ENCODE measurements at places on chromosomes 12 and 14.

DNA sequence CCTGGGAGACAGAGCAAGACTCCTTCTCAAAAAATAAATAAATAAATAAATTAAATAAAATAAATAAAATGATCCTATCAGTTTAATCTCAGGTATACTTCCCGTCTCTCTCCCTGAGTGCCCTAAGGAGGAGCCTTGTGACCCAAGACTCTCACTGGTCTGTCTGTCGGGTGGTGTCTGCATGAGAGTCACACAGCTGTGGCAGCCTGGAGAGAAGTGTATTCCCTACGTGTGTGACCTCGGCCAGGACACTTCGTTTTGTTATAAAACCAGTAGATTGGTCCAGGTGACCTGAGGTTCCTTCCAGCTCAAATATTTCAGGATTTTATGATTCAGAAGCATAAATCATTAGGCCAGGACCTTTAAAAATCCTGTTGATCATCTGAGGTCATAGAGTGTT lies 4.8 kb downstream of the SYNE3 start:
- no peak for DNase-seq

DNA sequence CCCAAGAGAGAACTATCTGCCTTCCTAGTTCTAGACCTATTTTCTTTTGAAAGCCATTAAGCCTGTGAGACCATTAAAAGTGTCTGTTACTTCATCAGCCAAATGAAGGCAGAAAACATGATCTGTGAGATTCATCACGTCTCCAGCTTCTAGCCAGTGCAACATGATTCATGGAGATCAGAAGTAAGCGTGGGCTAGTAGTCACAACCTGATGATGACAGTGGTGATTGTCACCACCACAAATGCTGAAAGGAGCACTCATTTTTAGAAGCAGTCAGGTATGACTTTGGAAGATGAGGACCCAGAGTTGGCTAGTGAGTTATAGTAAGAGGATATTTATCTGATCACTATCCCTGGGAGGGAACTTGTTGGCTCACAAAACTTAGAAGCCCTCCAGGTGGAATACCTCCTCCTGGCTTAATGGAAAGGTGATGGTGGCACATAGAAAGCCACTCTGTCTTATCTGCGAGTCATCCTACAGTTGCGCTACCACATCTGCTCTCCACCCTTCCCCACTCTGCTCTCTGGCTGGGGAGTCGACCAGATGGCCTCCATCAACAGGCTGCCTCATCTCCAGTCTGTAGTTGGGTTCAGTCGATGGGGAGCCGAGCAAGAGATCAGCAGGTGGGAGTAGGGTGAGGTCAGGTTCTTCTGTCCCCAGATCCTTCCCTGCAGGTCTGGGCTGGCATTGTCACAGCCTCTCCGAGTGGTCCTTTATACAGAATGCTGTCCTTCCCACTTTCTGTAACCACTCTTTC lies 317.6 kb upstream of the FKBP4 start:
- DNase-seq = no peak

GRCh38 chr12:63752283-63752682 lies 27.4 kb upstream of the RXYLT1 start:
- DNase-seq = no peak

GRCh38 chr12:92503029-92503931 lies 199.5 kb upstream of the PLEKHG7 start:
- no peak for DNase-seq

GRCh38 chr12:58247633-58248032 lies 306.3 kb downstream of the ATP23 start:
- DNase-seq = no peak

DNA sequence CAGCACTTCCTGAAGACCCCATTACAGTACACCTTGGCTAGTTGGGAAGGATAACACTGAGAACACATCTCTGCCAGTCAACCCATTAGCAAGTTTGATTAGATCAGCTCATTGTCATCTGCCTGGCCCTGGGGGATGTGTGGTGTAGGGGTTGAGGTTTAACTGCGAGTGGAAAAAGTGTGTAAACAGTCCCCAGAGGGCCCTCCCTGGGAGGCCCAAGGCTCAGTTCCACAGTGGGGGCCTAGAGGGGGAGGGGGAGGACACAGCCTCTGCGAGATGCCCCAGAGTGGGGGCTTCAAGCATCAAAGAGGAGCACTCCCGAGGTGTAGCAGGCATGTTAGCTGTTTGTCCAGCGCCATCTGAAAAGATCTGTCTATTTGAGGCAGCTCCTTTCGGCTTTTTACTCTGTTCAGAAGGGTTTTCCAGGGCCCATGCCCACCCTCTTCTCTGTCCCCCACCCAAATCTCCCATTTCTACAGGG lies 344 bp downstream of the LPAR5 start:
- DNase-seq = no peak

- peak; percentile 50 for DNase-seq
Measured at GRCh38 chr12:53623548-53624385, 2.4 kb downstream of the ATF7 start.

GRCh38 chr14:92153581-92153980 lies 31.8 kb downstream of the CPSF2 start:
- DNase-seq = no peak

DNA sequence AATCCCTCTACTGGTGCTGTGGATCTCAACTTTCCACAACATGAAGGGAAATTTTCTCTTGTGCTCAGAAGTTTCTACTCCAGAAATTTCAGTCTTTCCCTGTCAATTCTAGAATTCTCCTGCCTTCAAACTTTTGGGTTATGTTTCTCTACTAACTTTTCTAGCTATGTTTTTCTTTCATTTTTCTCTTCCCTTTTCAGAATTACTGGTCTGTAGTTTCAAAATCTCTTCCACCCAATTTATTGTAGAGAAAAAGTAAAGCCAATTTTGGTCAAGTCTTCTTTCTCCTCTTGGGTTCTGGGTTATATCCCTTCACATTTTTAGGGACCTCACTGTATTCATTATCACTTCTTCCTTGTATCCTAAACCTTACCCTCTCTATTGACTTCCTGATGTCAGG lies 18.9 kb downstream of the CNTN1 start:
- DNase-seq = no peak

DNA sequence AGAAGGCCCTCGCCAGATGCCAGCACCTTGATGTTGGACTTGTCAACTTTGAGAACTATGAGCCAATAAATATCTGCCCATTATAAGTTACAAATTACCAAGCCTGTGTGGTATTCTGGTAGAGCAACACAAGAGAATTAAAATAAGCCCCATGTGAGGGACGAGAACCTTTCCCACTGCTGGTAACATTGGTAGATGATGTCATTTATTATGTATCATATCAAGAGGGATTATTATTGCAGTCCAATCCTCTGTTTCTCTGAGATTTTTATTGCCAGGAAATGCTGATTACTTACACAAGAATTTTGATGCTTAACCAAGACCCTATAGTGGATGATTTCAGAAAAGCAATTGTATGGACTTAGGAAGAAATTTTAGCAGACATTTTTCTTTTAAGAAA lies 40.3 kb upstream of the SLC24A4 start:
- DNase-seq = no peak

GRCh38 chr12:94851396-94852028 lies 152.0 kb downstream of the NDUFA12 start:
- no peak for DNase-seq

- no peak for DNase-seq
Measured at GRCh38 chr12:123064885-123065619, 84.6 kb downstream of the ARL6IP4 start.

- DNase-seq = no peak
Measured at GRCh38 chr12:119836781-119837180, 40.3 kb downstream of the CIT start.

DNA sequence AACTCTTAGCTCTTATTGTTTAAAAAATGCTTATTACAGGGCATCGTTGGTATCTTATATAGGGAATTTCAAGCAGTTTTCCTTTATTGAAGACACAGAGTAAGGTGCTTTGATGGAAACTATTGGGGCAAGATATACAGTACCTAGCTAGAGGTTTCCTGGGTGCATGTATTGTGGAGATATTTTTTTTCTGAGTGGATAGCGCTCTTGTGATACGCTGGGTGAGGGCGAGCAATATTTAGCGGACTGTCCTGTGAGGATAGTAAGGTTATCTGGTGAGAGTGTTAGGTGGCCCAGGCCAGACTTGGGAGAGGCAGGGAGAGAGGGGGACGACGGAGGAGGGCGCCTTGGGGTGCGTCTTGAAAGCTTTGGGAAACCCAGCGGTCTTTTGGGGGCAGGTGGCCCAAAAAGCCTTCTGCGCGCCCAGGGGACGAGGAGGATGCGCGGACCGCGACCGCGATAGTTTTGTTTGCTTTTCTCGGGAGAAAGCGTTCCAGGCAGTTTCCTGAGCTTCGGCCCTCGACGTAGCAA lies 596 bp upstream of the BICD1 start:
- peak; percentile 17 for DNase-seq

DNA sequence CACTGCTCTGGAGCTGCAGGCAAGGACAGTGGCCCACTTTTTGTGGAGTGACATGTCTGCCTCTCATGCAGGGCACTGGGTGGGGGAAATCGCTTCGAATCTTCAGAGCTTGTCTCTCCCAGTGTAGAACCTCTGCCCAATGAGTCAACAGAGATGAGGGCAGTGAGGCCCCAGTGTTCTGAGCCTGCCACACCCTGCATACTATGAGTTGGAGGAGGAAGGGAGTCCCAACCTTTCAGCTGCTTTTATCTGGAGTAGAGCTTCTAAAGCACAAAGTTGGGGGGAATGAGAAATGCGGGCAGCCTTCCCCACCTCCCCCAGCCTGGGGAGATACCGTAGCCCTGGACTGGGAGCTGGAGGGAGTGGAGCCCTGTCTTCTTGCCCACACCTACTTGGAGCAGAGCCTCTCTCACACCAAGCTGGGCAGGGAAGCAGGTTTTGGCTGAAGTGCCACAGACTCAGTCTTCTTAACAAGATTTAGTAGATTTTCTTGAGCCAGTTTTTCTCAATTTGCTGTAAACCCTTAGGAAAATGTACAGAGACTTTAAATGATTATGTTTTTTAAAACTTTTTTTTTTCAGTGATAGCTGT lies 159.1 kb downstream of the ADGRD1 start:
- no peak for DNase-seq

DNA sequence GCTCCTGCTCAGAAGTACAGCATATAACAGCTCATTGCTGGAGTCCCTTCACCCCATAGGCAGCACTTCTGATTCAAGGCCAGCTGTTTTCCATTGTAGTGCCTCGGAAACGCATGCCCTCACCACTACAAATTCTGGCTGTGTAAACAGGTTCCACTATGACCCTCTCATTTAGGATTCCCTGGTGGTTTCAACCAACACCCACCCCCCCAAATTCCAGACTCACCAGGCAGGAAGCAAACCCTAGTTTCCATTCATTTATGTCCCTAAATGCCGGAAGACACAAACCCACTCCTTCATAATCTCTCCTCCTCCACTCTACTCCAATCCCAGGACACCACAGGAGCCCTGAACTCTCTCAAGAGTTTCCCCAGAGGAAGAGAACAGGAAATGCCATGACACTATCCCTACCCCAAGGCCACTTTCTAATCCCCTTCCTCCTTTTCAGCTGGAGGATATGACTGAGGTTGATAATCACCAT lies 75.9 kb upstream of the TMPO start:
- DNase-seq = no peak

- no peak for DNase-seq
Measured at GRCh38 chr12:906062-906585, 43.4 kb downstream of the RAD52 start.

GRCh38 chr12:18906395-18906794 lies 168.5 kb downstream of the CAPZA3 start:
- DNase-seq = no peak

DNA sequence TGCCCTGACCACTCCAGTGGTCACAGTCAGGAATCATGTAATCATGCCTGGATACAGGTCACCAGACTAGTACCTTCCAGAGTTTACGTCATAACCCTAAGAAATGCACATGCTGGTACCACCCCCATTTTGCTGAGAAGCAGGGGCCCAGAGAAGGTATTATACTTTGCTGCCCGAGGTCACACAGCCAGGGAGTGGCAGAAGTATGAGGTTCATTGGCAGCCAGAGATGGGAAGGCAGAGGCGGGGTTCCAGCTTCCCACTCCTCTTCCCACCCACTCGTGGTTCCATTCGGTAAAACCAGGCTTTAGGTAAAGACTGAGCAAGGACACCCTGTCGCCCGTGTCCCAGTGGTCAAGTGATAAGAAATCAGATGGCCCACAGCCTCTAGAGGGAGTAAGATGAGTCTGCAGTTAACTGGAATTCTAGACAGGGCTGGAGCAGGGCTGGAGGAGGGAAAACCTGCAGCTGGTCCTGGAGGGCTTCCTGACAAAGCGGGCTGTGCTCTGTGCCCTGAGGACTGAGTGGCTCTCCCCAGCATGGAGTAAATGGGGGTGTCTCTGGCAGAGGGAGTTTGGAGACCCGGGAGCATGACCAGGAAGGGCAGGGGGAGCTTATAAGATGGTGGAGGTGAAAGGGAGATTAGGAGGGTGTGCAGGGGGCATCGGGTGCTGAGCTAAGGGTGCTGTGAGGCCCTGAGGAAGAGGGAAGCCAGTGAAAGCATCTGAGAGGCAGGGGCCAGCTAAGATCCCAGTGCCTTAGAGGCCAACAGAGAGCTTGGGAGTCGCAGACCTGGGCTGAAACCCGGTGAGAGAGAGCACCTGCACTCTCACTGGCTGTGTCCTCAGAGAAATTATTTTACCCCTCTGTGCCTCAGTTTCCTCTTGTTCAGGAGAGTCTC lies 5.7 kb downstream of the FAM222A start:
- no peak for DNase-seq

DNA sequence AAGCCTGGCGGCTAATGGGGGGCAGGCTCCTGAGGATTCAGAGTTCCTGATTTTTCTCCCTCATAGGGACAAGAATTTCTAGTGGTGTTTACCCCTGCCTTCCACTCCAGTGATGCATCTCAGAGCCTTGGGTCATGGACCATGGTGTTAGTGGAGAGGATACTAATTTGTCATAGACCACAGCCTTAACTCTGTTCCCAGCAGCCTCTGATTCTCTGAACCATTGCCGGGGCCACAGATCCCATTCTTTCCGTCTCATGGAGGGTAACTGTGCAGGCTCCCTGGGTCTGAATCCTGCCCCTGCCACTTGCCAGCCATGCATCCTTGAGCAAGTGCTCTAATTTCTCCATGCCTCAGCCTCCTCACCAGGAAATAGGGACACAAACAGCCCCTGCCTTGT lies 55.1 kb downstream of the RPH3A start:
- DNase-seq = no peak

GRCh38 chr14:28751467-28752058 lies 15.0 kb upstream of the FOXG1 start:
- DNase-seq = peak; percentile 81

- peak; percentile 21 for DNase-seq
Measured at GRCh38 chr12:45234139-45234865, 18.4 kb downstream of the ANO6 start.

DNA sequence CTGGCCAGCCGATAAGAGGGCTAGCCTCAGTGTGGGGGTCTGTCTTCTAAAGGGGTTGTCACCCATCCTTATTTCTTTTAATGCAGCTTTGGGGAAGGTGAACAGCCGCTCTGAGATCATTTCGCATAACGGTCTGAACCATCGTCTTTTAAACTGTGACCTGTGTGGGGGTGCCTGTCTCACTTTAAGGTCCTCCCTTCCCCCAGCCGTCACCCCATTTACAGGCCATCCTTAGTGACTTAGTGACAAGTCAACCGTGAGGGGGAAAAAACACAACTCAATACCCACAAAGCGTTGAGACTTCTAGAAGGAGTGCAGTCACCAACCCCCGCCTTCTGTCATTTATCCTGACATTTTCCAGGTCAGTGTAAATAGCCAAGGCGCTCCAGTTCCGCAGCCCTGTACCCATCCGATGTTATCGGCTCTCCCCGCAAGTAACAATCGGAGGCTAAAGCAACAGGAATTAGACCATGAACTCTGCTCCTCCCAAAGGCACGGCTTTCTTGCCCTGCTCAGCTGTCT lies 505 bp upstream of the DENND5B start:
- DNase-seq = peak; percentile 50
